ENCODE measurements at places on chromosomes 3 and 15.

GRCh38 chr3:141330718-141331376, 37.5 kb upstream of the ZBTB38 start:
- DNase-seq = no peak

DNA sequence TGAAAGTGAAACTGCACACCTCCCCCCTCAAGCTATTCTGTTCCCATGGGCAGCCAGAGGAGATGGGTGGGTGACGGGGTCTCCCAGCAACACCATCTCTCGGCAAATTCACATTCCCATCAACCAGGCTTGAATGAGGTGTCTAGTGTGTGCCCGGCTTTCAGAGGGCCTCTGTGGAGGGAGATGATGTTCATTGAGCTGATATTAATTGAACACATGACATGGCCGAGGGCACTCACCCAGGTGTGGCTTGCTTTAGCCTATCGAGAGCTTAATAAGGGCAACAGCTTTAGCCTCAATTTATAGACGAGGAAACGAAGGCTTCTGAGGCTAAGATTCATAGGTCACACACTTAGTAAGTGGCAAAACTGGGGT, 288.0 kb downstream of the UACA start:
- no peak for DNase-seq

GRCh38 chr3:154766765-154767503, 313.2 kb upstream of the MME start:
- no peak for DNase-seq

GRCh38 chr15:92391640-92392039, 2.0 kb upstream of the ST8SIA2 start:
- DNase-seq = no peak

DNA sequence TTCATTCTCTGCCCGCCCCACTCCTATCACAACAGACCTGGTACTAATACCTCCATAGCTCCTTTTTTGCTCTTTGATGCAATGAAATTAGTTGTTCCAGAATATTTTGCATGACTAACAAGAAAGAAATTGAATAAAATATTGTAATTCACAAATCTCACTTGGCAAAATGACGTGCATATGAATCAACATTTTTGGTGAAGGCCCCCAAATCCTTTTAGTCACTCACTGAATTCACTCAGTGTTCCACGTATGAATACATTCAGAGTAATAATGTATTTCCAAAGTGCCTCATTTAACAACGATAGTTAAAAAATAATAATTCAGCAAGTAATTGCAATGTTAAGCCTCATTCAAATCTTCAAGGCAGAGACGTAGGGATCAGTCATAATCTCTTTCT, 148.6 kb upstream of the STRIT1 start:
- DNase-seq = no peak

GRCh38 chr3:171133796-171134569, 107.5 kb upstream of the SLC2A2 start:
- no peak for DNase-seq

GRCh38 chr3:38374221-38374620, 27.6 kb downstream of the XYLB start:
- no peak for DNase-seq

DNA sequence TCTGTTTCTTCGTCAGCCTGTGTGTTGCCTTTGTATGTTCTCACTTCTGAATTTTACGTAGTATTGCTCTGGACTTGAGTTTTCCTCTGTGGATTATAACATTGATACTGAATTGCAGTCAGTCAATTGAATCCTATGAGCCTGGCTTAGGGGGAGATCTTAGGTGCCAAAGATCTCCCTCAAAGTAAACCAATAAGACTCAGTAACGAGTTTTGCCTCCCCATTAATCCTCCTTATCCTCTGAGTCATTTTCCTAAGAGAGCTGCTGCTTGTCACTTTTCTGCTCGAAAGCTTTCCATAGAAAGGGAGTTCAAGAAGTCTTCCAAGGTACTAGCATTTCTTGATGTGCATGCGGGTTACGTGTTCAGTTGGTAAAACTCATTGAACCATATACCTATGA, 126.4 kb downstream of the CHDH start:
- no peak for DNase-seq

- no peak for DNase-seq
These were observed 107.2 kb upstream of the ABHD17C start for GRCh38 chr15:80587816-80588456.

GRCh38 chr3:14810801-14811661, 7.7 kb upstream of the FGD5 start:
- DNase-seq = no peak

DNA sequence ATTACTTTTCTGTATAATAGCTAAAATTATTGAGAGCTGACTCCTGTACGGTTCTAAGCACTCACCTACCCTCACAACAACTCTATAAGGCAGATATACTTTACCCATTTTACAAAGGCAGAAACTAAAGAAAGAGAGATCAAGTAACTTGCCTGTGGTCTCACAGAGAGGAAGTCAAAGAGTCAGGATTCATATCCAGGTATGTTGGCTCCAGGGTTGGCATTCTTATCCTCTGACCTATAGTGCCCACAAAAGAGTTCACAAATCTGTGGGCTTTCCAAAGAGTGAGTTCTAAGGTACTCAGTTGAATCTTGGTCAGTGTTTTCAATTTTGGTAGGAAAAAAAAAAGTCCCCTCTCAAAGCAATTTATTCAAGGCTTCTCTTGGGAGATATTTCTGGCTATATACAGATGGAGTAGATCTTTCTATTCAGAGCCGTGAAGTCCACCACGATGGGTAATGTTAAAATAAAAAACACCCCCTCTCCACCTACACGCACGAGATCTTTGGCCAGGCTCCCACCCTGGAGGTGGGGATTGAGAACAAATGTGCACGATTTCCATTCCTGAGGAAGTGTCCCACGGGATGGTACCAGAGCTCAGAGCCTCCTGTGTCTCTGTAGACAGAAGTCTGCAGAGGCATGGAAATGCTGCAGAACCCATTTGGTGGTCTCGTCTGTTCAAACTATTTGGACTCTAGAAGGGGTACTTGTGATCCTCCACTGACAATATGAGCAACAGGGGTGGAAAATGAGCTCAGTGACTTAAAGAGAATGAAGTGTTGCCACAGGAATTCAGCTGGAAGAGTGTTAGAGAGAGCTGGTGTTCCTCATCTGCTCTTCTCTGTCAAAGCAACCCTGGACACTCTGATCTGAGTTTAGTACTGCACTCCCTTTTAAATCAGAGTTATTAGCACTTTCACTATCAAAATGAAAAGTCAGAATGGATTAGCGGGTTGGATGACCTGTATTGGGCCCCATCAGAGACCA, 212.1 kb upstream of the EIF1B start:
- no peak for DNase-seq

GRCh38 chr3:186151077-186151971, 42.4 kb upstream of the ETV5 start:
- DNase-seq = no peak

DNA sequence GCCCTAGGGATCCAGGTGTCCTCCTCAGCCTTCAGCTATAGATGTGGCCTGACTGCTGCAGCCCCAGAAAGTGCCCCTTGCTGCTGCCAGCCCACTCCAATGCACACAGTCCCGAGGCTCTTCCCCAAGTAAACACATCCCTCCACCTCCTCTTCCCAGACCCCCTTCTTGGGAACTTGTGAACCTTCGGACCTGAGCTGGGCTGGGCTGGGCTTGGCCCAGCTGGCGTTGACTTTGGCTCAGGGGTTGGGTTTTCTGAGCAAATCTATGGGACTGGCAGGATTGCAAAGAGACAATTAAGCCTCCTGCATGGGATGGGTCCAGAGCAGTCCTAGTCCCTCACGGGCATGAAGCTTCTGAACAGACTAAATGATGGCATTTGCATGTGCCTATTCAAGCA, 14.7 kb downstream of the VIPR1 start:
- DNase-seq = no peak

- no peak for DNase-seq
These were observed 470.7 kb upstream of the CBLB start for GRCh38 chr3:106339551-106339950.

- DNase-seq = no peak
These were observed 55.4 kb downstream of the ZNF148 start for GRCh38 chr3:125319765-125320164.

- no peak for DNase-seq
These were observed at the start of gene ISL2 for GRCh38 chr15:76336254-76337058. ISL2 (plus strand) TSS chr15:76336773; CDS start chr15:76336884, 111 bp downstream.

DNA sequence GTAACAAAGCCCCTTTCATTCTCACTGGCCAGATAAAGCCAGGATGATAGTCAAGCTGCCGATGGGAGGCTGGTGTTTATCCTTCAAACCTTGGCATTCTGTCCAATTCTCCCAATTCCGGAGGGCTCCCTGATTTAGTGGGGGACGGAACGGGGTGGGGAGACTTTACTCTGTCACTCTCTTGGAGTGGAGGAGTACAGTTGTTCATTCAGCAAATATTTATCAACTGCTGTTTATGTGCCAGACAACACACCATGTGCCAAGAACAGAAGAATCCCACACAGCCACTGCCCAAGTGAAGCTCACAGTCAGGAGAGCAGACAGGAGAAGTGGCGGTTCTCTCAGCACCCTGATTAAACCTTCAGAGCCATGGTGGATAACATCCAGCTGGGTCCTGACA, 63.3 kb downstream of the WNT5A start:
- no peak for DNase-seq

DNA sequence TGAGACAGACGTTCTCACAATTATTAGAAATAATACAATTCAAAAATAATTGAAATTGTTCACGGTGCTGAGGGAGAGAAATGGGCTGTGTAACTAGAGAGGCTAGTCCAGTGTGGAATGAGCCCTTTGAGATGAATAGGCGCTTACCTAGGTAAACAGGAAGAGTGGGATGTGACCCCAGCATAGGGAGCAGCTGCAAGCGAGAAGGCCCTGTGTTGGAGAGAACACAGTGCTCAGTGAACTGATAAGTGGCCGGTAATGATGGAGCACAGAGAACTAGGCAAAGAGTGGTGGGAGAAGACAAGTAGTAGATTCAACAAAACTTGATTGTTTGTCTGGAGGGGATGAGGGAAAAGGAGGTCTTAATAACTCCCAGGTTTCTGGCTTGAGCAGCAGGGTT, 103.9 kb downstream of the HCN4 start:
- DNase-seq = no peak

DNA sequence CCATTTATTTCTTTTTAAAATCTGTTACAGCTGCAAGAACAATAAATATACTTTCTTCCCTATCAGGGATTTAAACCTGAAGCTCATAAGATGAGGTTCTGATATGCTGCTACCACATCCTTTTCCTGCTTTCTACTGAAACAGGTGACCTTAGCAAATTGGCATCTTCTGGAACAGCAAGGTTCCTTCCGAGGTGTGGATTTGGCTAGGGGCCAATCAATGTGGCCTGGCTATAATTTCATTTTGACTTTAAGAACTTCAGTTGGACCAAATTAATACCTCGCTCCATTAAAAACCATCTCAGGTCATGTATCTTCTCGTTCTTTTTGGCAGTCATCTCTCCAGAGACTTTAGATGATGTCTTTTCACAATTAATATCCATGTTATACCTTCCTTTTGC, 53.4 kb upstream of the C3orf80 start:
- DNase-seq = no peak

DNA sequence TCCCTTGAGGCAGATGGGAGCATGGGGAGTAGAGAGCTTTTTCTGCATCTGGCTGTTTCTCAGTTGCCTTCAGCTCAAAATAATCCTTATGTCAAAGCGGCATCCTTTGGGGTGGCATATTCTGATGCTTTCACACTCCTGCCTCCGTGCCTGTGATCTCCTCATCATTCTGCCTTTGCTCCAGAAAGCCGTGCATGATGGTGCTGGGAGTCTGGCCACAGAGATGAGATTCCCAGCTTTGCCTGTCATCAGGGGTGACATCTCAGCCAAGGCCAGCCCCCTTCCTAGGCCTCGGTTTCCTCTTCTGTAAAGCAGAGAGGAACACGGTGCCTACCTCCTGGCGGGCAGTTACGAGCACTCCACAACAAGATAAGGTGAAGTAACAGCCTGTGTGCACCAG, 96.3 kb upstream of the ALDH1A3 start:
- no peak for DNase-seq

DNA sequence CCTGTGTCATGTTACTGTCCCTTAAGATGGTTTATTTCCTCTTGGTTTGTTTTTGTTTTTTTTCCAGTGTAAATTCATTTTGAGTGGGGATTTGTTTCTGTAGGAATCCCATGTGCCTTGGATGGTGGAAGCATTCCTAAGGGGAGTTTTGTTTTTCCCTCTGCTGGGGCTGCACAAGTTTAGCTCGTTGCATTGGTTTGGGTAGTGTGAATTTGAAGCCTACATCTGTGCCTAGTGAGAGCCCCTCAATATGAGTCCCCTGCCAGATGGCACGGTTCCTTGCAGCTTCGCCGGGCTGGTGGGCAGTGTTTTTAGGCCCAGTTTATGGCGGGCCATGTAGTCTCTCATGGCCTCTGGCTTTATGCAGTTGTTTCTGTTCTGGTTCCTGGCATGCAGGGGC, 17.7 kb downstream of the ARID3B start:
- DNase-seq = no peak

DNA sequence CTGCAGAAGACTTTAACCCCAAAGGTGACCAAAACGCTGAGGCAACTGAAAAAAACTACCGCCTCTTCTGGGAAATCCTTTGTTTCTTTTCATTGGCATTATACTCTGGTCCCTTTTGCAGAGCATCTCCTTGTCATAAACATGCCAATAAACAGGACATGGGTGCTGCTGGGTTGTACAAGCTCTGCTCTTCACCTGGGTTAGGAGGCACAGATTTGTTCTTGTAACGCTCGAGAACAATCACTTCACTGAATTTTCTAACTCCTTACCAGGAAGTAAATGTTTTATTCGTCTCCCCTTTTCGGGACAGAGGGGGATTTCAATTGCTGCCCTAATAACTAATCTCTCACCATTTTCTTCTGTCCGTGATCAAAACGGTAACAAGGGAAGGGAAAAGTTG, 1.3 kb downstream of the PLCH1 start:
- no peak for DNase-seq

GRCh38 chr15:39860871-39861270, 59.2 kb downstream of the GPR176 start:
- no peak for DNase-seq

- no peak for DNase-seq
These were observed 35.1 kb downstream of the TRIP4 start for GRCh38 chr15:64422697-64423096.

DNA sequence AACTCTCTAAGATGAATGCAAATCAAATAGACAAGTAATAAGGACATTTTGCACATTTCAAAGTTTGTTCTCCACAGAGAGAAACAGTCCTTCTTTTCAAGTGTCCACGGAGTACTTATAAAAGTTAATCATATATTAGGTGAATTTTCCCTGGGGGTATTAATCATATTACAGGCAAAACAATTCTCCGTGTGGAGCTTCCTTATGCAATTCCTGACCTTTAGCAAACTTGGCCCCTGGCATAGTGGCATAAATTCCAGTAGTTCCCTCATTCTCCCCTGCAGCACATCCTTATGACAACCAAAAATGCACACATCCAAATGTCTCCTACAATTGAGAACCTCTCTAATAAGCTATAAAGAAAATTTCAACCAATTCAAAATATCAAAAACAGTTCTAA, 34.4 kb downstream of the FSIP1 start:
- DNase-seq = no peak

GRCh38 chr15:71679223-71679792, 131.0 kb upstream of the NR2E3 start:
- no peak for DNase-seq

DNA sequence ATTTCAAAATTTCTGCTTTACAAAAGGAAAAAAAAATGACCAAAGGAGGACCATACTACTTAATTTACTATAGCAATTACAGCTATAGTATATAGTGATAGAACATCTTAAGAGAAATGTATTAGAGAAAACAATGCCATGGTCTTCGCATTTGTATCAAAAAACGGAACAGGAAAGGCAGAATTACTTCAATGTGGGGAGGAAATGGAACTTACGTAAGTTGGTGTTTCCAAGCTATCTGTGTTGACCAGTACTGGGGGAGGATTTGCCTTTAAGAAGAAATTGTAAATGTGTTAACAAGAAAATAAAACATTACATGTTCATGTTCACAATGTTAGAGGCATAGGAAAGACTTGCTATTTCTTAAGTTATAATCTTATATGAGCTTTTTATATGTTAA, 119.9 kb upstream of the MELTF start:
- DNase-seq = no peak
